ENCODE measurements at places on chromosomes 4 and X.

DNA sequence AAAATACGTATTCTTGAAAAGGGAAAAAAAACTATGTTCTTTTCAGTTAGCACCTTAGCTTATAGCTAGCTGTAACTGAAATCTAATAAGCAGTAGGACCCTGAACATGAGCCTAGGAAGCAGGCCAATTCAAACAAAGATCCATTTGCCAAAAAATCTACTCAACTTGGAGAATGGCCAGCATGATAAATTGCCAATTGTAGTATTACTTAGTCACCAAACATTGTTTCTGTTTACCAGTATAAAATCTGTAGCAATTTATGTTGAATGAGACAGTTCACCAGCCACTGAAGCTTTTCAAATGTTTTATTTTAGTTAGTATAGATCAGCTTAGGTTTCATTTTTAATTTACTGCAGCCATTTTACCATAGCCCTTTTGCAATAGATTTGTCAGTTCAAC lies 323.6 kb upstream of the DIPK2B start:
- no peak for DNase-seq

GRCh38 chr4:84957514-84958420 lies 8.7 kb downstream of the WDFY3 start:
- DNase-seq, result no peak

DNA sequence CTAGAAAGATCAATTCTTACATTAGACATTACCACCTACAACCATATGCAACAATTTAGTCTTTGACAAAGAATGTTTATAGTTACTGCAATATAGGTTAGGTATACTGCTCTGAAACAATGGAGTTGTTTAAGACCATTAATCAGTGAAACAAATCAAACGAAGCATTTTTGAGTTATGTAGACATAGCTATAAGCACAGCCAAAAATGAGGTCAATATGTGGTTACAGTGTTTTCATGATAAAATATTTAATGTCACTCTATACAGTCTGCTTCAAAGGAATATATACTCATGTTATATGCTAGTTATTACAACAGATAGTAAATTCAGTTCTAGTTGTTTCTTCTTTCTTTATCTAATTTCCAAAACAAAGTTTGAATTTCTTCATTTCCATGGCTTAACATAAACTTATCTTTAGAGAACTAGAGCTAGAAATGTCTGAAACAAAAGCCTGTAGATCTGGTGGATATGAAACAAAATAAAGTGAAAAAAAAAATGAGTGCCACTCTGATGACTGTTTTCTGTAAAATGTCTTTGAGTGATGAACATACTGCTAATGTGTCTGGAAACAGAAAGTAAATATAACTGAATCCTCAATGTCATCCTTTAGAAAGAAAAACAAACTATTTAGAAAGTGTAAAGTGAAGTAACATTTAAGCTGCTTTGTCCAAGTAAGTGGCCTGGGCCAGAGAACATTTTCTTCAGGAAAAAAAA lies 809.0 kb downstream of the FAT4 start:
- DNase-seq, result no peak

GRCh38 chr4:169220854-169221411 lies 49.8 kb downstream of the SH3RF1 start:
- DNase-seq, result no peak

DNA sequence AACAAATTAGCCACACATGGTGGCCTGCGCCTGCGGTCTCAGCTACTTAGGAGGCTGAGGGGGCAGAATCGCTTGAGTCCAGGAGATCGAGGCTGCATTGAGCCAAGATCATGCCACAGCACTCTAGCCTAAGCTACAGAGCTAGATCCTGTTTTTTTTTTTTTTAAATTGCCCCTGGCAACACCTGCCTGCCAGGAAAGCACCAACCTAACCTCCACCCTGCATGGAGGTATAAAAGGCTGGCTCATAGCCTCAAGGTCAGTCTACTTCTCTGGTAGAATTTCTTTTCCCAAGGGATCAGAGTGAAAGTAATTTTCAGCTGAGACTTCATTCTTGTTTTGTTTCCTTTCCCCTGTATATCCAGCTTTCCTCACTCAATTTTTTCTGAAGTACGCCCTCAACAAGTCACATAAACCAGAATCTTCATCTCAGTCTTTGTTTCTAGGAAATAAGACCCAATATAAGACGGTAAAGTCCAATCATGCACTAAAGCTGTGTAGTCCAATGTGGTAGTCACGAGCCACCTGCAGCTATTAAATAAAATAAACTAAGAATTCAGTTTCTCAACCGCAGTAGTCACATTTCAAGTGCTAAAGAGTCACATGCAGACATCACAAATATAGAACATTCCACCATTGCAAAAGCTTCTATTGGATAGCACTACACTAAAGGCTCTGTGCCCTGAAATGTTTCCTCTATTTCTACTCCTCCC lies 113.3 kb downstream of the HPGD start:
- DNase-seq, result no peak

DNA sequence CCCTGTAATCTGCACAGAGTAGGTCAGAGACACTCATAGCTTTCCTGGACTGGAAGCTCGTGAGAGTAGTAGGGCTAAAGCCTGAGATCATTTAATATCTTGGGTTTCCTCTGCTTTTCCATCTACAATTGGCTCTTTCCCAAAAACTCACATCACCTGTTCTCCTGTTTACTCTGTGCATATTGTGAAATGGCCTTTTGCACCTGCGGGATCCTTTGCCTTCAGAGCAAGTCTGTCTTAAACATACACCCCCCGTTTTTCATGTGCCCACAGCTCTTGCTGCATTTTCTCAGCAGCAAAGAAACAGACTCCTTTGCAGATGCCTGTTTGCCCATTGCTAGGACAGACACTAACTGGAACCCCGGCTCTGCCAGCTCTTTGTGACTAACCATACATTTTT lies 608.3 kb upstream of the PCDH10 start:
- DNase-seq, result peak; percentile 32
